ENCODE measurements at places on chromosomes 13 and 19.
A peak's percentile ranks its signal among the peaks of the same experiment; 100 is the strongest.

- no peak for DNase-seq
Observed at GRCh38 chr13:22735011-22735995, 445.5 kb upstream of the SGCG start.

DNA sequence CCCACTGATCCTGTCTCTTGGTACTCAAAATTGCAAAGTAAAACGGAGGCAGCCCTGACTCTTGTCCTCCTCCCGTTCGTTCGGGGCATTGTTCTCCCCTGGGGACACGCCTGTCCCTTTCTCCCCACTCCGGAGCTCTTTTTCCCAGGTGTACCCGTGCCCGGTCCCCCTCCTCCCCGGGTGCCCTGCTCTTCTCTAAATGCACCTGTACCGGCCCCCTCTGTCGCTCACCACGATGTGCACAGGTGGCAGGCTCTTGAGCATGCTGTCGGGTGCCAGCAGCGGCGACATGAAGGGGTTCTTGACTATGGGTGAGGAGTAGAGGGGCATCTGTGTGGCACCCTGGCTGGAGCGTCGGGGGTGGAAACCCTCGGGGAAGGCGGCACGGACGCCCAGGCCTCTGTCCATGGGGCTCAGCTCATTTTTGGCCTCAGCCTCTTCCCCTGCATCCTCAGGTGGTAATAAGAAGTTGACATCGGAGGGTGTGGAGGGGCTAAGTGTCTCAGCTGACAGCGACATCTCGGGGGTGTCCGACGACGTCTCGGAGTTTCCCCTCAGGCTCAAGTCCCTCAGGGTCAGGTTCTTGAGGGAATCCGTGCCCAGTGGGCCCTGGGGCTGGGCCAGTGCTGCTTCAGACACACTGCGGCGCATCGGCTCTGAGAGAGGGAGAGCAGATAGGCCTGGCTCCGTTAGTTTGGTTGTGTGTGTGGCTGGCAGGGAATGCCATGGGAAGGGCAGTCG, 12.4 kb upstream of the CNFN start:
- no peak for DNase-seq

DNA sequence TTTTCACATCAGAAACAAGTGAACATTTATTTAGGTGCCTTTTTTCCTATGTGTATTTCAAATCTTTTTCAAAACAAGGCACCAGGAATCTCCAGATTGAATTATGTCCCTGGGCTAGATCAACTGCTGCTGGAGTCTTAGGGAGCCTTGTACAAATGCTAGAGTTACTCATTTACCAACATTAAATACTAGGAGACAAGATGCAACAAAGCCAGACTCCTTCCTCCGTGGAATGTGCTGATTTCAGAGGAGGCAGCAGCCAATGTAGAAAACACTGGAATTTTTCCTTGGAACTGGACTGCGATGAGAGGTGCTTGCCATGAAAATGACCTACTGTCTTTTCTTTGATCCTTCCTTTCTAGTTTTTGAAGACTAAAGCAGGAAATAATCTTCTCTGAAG, 1514.7 kb upstream of the MIR17HG start:
- no peak for DNase-seq

- no peak for DNase-seq
Observed at GRCh38 chr19:51422053-51422448, 4.6 kb upstream of the SIGLEC10 start.

DNA sequence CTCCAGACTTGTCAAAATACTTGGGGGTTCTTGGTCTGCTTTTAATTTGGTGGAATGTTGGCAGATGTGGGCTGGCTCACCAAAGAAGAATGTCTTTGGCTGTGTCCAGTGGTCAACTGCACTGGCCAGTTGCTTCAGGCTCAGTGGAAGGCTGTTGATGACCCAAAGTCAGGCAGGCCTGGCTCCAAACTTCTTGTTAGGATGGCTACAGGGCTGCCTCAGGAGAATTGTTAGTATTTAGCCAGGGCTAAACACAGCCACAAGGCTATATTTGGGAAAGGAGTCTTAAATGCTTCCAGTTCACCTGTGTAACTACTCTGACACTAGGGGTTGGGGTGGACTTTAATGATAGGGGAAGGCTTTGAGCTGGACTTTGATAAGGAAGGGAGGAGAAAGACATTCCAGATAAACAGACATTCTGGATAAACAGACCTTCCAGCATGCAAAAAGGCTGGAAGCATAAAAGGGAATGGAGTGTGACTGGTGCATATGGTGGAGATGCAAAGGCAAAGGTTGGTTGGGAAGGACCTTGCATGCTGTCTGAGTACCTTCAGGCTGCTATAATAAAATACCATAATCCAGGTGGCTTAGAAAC, 116.8 kb downstream of the FOXO1 start:
- DNase-seq, result peak; percentile 44

Data from GM04503 (cell line).